Heart left ventricle (tissue), 16 donors: ENCODE measurements at places on chromosomes 3 and 15.

- no peak for DNase-seq
Observed at GRCh38 chr3:73665286-73665685, 40.5 kb upstream of the PDZRN3 start.

DNA sequence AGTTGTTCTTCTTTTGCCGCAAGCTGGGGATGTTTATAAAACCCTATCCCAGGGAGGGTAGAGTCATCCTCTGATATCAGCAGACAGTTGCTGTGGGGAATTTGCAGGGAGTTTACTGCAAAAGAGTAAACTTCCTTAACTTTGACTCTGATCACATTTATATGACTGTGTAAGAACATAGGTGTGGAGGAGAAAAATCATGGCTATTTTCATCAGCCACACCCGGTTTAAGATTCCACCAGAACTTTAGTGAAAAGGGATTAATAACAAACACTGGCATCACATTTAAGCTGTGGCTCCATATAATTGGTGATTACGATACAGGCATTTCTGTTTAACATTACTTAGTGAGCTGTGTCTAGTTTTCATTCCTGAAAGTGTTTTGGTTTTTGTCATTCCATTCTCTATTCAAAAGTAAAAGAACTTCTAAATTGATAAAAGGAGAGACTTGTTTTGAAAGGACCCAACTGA lies 143.1 kb downstream of the MYLK start:
- DNase-seq = no peak

DNA sequence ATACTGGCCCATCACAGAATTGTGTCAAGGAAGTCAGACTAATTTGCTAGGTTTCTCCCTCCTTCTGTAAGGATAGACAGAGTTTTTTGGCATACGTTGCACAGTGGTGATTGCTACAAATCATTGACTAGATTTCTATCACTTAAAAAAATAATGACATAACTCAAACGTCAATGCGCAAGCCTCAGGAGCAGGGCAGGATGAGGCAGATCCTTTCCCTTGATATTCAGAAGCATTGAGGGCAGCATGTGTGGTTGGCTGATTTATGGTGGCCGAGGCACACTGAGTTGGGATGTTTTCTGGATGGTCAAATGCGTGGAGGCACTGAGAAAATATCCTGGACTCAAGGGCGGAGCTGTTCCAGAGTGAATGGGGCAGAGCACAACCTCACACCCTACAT lies 14.4 kb downstream of the THSD4 start:
- no peak for DNase-seq

GRCh38 chr15:67906382-67906781 lies 66.5 kb upstream of the RNU6-1 start:
- no peak for DNase-seq

- DNase-seq = no peak
Observed at GRCh38 chr15:74038707-74039655, 43.4 kb downstream of the GOLGA6A start.

- no peak for DNase-seq
Observed at GRCh38 chr15:51062736-51063135, 32.0 kb downstream of the TNFAIP8L3 start.

DNA sequence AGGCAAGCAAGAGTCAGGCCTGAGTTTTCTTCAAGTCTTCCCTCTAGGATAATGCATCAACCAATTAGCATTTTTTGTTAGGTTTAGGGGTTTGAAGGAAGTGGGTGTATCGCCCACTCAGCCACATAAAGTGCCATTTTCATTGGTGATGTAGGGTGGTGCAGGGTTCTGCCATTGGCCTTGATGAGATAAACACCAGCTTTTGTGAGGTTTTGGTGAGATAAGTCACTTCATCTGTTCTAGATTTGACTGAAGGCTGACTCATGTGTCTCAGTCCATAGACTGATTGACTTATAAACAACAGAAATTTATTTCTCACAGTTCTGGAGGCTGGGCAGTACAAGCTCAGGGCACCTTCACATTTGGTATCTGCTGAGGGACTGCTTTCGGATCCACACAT lies 84.5 kb upstream of the C3orf80 start:
- no peak for DNase-seq

GRCh38 chr3:21879184-21879886 lies 128.3 kb upstream of the ZNF385D start:
- no peak for DNase-seq
